RWPE2 (cell line): ENCODE measurements at places on chromosomes 1 and 21.
A peak's percentile ranks its signal among the peaks of the same experiment; 100 is the strongest.

DNA sequence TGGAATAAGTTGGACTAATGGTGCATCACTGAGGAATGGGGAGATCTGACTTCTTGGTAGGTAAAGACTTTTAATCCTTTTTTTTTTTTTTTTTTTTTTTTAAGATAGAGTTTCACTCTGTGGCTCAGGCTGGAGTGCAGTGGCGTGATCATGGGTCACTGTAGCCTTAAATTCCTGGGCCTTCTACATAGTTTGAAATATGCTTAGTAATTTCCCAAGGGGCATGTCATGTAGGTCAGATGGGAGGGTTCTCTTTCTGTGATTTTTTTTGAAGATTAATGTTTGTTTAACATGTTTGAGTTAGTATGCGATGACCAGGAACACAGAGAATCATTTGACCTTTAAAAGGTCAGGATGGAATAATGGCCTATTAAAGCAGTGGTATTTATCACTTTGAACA lies 129.1 kb downstream of the S1PR1 start:
- no peak for DNase-seq
- H3K36me3 ChIP-seq = no peaks in the 10 kb centered on the region
- no peak overlapping the region for H3K4me3 ChIP-seq
- H3K27ac ChIP-seq = no peak overlapping the region
- no peaks in the 10 kb centered on the region for H3K27me3 ChIP-seq
- no peaks in the 10 kb centered on the region for H3K4me1 ChIP-seq

- H3K27me3 ChIP-seq = peaks cover 5% of the 10 kb centered on the region
- H3K4me1 ChIP-seq = no peaks in the 10 kb centered on the region
- no peak overlapping the region for H3K27ac ChIP-seq
- DNase-seq = no peak
- no peaks in the 10 kb centered on the region for H3K36me3 ChIP-seq
- H3K4me3 ChIP-seq = no peak overlapping the region
Measured at GRCh38 chr21:21973806-21974205, 975.6 kb downstream of the NCAM2 start.

- peaks cover 18% of the 10 kb centered on the region for H3K36me3 ChIP-seq
- H3K27ac ChIP-seq = no peak overlapping the region
- no peak overlapping the region for H3K4me3 ChIP-seq
- peaks cover 12% of the 10 kb centered on the region for H3K4me1 ChIP-seq
Measured at GRCh38 chr1:19421365-19421764, 64.0 kb downstream of the CAPZB start.

GRCh38 chr21:35796844-35797243 lies 263.5 kb downstream of the SETD4 start:
- no peaks in the 10 kb centered on the region for H3K27me3 ChIP-seq
- H3K36me3 ChIP-seq = no peaks in the 10 kb centered on the region
- H3K4me3 ChIP-seq = no peak overlapping the region

DNA sequence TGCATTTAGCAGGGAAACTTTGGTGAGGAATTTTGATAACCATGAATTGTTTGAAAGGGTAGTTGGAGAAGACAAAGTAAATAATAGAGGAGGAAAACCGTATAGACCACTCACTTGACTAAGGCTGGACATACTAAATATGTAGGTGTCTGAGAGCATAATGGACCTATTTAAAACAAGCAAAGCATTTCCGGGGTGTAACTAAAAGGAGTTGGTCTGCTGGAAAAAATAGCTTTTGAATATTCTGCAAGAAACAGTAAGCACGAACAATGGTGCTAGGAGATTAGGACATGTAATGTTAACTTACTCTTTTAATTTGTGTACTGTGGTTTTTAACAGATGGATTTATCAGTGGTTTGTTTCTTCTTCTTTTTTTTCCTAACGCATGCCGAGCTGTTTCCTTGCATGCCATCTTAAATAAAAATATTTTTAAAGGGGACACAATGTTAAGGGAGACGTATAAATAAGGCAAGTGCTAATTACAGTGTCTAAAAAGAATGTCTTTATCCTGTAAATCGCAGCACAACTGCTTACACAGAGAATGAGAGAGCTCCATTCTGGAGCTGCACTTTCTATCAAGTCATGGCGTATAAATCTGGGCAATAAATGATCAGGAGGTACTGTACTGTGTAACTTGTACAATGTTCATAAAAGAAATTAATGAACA lies 492.1 kb downstream of the LMO4 start:
- no peak for DNase-seq
- H3K27ac ChIP-seq = no peak overlapping the region

DNA sequence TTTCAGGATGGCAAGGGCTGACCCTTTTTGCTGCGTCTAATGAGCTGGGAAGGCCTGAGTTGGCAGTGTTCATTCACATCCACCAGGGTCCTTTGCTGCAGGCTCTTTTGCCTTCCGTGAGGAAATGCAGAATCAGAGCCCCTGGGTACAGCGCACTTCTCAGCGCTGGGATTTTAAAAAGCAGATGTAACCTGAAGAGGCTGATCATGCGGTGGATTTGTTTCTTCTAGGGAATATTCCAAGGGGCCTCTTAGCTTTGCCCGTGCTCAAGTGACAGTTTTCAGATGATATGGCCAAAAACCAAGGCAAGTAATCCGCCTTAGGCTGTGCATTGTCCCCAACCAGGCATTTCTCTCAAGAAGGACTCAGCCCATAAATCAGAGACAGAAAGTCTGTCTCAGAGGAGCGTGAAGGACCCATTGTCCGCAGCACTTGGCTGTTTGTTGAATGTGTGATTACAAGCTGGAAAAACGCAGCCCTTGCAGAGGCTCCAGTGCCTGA lies 237.6 kb downstream of the PTPRC start:
- H3K27me3 ChIP-seq = no peaks in the 10 kb centered on the region
- H3K27ac ChIP-seq = no peak overlapping the region
- DNase-seq = no peak
- no peak overlapping the region for H3K4me3 ChIP-seq

DNA sequence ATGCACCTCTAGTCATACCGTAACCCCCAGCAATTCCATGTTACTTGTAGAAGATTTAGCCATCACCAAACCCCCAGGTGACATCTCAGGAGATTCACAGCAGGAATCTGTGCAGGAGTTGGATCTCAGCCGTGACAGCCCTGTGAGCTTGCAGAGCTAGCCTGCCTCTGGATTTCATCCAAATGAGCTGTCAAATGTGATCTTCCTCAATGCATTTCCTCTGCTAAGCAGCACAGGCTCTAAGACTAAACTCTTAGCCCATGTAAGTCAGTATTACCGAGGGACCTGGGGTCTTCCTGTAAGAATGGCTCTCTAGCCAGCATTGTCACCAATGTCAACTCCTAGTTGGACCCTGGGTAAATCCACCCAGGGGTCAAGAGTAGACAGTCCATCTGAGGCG lies 41.7 kb downstream of the UMODL1 start:
- H3K27me3 ChIP-seq = no peaks in the 10 kb centered on the region
- no peaks in the 10 kb centered on the region for H3K4me1 ChIP-seq
- no peak overlapping the region for H3K4me3 ChIP-seq
- no peak for DNase-seq
- H3K36me3 ChIP-seq = no peaks in the 10 kb centered on the region

DNA sequence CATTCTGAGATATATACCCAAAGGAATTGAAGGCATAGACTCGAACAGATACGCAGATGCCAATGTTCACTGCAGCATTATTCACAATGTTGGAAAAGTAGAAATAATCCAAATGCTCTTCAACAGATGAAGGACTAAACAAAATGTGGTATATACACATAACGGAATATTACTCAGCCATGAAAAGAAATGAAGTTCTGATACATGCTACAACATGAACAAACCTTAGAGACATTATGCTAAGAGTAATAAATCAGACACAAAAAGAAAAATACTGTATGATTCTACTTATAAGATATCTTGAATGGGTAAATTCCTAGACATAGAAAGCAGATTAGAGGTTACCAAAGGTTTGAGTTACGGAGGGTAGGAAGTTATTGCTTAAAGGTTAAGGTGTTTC lies 57.9 kb downstream of the SLC25A24 start:
- DNase-seq = no peak
- H3K27ac ChIP-seq = peak overlapping the region; percentile 44
- H3K36me3 ChIP-seq = peaks cover 94% of the 10 kb centered on the region
- no peak overlapping the region for H3K4me3 ChIP-seq

- H3K27ac ChIP-seq = no peak overlapping the region
- no peaks in the 10 kb centered on the region for H3K4me1 ChIP-seq
- no peaks in the 10 kb centered on the region for H3K36me3 ChIP-seq
- DNase-seq = no peak
- H3K27me3 ChIP-seq = peaks cover 47% of the 10 kb centered on the region
Measured at GRCh38 chr1:190479516-190479915, 1.9 kb upstream of the BRINP3 start.

GRCh38 chr21:40658311-40658710 lies 188.6 kb downstream of the DSCAM start:
- no peaks in the 10 kb centered on the region for H3K36me3 ChIP-seq
- no peak overlapping the region for H3K4me3 ChIP-seq
- no peaks in the 10 kb centered on the region for H3K27me3 ChIP-seq

DNA sequence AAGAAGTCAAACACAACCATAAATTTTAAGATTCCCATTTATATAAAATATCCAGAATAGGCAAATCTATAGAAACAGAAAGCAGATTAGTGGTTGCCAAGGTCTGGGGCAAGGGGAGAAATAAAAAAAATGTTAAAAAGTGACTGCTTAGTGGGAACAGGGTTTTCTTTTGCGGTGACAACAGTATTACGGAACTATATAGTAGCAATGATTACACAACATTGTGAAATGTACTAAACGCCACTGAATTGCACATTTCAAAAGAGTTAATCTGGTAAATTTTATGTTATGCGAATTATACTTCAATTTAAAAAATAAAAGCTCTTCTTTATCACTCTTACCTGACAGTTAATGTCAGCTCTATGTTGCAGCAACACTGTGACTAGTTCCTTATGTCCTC lies 105.2 kb downstream of the ACBD6 start:
- DNase-seq = no peak
- H3K4me1 ChIP-seq = no peaks in the 10 kb centered on the region

DNA sequence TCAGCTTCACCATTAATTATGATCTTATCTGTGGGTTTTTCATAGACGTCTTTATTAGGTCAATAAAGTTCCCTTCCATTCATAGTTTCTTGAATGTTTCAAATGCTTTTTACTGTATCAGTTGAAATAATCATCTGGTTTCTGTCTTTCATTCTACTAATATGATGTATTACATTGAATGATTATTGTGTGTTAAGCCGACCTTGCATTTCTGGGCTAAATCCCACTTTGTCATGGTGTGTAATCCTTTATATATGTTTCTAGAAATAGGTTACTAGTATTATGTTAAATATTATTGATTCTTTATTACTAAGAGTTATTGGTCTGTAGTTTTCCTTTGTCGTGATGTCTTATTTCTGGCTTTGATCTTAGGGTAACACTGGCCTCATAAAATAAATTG lies 134.9 kb downstream of the FASLG start:
- no peak overlapping the region for H3K27ac ChIP-seq
- no peaks in the 10 kb centered on the region for H3K27me3 ChIP-seq
- no peaks in the 10 kb centered on the region for H3K36me3 ChIP-seq
- no peak for DNase-seq

DNA sequence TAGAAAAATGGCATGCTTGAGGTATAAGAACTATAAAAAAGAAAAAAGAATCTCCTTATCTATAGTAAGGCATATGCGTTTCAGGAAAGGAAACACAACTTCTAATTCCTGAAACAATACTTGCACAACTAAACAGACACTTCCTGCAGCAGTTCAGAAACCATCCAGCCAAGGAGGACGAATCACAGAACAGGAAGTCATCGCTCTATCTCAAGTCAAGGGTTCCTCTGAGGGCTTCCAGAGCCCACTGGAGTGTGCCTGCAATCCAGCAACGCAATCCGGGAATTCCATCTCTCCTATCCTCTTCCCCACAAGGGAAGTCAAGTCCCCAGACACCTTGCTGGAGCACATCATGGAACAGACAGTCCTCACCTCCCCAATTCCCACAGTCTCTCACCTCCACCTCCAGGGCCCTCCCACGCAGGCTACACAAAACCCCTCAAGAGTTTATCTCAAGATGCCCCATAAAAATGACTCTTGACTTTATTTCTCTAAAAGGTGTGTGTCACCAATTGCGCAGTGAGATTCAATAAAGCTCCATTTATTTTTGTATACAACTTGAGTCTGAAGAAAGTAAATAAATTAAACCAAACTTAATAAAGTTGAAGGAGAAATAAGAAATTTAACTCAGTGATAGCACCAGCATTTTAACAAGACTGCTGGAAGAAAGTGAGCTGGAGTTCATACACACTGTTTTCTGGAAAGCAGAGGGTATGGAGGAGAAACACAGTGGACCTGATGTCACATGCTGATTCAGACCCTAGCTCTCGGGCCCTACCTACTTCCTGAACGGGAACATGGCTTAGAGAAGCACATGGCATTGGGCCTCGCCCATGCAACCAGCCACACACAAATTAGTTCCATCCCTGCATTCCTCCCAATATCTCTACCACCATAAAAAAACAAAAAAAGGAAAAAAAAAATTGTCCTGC lies 39.9 kb downstream of the SIPA1L2 start:
- H3K4me1 ChIP-seq = no peaks in the 10 kb centered on the region
- H3K27ac ChIP-seq = no peak overlapping the region
- H3K4me3 ChIP-seq = no peak overlapping the region
- H3K27me3 ChIP-seq = no peaks in the 10 kb centered on the region
- no peaks in the 10 kb centered on the region for H3K36me3 ChIP-seq
- no peak for DNase-seq

DNA sequence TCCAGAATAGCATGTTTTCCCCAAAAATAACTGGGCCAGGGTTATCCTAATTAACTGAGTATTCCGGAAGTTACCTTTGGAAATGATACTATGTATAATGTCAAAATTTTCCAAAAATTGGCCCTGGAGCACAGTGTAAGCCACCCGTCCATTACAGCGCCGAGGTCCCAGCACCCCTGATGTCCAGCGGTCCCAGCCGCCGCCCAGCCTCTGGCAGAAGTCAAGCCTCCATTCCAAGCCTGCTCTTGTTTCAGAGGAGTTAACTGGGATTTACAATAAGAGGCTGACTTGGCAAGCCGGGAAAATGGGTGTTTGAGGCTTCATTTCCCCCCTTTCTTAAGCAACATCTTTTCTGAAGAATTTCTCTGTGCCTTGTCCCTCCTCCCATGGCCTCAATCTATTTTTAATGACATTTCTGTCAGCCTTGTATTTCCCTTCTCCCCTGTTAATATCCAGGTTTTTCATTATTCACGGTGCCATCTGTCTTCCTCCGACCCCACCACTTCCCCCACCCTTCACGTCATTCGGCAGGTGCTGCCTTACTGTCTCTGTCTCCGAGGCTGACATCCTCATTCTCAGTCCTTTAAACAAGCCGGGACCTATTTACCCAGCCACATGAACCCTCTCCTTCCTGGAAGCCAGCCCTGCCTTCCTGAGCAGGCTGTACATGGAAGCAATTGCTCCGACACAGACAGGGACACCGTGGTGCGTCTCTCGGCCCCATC lies 490.9 kb downstream of the NPHP4 start:
- peaks cover under 1% of the 10 kb centered on the region for H3K27me3 ChIP-seq
- no peaks in the 10 kb centered on the region for H3K36me3 ChIP-seq
- no peak overlapping the region for H3K27ac ChIP-seq
- no peaks in the 10 kb centered on the region for H3K4me1 ChIP-seq
- no peak overlapping the region for H3K4me3 ChIP-seq
- no peak for DNase-seq
